Panc1 (cell line): ENCODE measurements at places on chromosomes 11 and 22. TPM values are rescaled to one million over a fixed set of nuclear protein-coding genes. Genes with fewer than 3 reads are reported as not detected.

Gene C1QTNF4
- total RNA-seq = not detected

Gene C11orf52
- not detected for total RNA-seq

DNA sequence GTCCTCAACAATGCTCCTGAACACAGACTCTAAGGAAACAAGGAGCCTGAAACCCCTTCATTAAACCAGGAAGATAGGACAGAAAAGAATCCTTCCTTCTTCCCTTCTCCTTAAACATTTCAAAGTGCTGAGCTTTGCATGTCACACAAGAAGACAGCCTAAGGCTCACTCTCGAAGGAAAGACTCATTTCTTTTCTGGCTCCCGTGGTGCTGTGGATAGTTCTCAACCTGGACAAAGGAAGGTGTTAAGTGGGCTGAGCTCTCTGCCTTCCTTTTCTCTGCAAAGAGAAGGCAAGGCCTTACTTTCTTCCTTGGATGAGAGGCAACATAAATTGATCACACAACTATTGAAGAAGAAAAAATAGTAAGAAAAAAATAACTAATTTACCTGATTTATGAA, 452.4 kb upstream of the DDI1 start:
- 0 out of 2 replicates have a peak, but pooled peaks cover 3% of the 10 kb centered on the region for H3K27me3 ChIP-seq
- H3K4me3 ChIP-seq = no peak overlapping the region
- no peaks in the 10 kb centered on the region for H3K36me3 ChIP-seq
- no peak for DNase-seq
- H3K4me1 ChIP-seq = no peaks in the 10 kb centered on the region
- H3K27ac ChIP-seq = no peak overlapping the region

DNA sequence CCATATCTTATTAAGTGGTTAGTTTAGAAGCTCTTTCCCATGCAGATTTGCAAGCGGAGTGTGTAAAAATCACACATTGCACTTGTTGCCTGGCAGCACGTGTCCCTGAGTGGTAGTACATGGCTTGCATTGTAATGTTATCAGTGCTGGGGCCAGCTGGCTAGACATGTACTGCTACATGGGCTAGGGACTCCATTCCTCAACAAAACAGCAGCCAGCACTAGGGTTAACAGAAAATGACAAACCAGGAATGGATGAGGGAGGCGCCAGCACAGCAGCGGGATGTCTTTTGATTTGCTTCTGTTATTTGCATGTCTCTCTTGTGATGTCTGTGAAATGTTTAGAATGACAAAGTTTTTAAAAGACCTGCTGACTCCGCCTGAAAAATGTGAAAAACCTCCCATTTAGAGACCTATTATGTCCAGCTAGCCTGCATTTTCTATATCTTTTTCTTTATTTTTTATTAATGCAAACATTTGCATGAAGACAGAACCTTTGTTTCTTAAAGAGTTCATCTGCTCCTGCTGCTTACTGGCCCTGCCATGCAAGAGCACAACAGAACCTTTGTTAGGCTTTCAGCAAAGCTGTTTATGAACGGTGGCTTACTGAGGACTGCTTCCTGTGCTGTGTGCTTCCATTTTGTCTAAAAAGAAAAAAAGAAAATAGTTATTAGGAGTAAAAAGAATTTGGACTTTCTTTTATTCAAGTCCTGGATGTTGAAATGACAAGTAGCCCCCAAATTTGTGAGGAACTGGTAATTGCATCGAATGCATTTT, 40.7 kb downstream of the CSTPP1 start:
- no peak overlapping the region for H3K4me3 ChIP-seq
- H3K27ac ChIP-seq = no peak overlapping the region
- H3K27me3 ChIP-seq = no peaks in the 10 kb centered on the region
- 0 out of 2 replicates have a peak, but pooled peaks cover 4% of the 10 kb centered on the region for H3K4me1 ChIP-seq
- DNase-seq = no peak
